ENCODE measurements at places on chromosomes 16 and 17.

DNA sequence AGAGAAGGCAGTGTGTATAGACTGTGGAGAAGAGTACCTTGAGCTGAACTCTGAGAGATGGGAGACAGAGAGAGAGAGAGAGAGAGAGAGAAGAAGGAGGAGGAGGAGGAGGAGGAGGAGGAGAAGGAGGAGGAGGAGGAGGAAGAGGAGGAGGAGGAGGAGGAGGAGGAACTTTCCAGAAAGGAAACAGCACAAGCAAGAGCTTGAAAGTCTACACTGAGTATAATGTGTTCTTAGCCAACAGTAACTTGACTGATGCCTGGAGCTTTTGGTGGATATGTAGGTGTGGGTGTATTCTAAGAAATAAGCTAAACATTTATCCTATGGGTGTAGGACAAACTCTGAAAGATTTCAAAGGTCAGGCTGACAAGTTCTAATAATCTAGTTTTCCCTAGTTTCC, 116.4 kb downstream of the SNX11 start:
- no peak for DNase-seq

- no peak for DNase-seq
Observed at GRCh38 chr16:85286066-85286831, 174.0 kb upstream of the CIBAR2 start.

DNA sequence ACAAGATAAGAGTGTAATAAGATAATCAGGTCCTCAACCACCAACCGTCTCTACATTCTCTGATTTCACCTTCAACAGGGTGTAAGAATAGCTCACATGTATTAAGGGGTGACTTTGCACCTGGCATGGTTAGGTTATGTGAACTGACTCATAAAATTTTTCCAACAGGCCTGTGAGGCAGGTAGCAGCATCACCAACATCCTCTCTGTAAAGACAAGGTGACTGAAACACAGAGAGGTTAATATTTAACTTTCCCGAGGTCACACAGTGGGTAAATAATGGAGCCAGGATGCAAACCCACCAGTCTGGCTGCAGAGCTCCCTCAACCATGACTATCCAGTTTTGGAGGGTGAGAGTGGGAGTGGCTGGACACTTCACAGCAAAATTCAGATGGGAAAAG, 317.2 kb downstream of the C16orf95 start:
- DNase-seq, result no peak

GRCh38 chr16:66508248-66508913, 41.5 kb downstream of the TK2 start:
- no peak for DNase-seq

DNA sequence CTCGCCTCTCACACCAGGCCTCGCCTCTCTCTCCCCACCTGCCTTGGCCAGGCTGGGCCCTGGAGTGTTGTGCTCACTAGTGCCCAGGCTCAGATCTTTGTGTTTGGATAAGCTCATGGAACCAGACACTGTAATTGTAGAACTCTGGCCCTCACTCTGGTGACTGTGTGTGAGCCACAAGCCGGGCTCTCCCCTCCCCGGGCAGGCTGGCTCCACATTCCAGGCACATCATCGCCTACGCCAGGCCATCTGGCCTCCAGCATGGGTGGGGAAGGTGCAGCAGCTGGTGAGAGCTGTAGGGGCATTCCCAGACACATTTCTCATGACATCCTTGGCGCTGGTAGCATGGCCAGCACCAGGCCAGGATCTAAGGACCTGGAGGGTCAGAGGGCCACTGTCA, 202.3 kb downstream of the RAB11FIP4 start:
- no peak for DNase-seq

DNA sequence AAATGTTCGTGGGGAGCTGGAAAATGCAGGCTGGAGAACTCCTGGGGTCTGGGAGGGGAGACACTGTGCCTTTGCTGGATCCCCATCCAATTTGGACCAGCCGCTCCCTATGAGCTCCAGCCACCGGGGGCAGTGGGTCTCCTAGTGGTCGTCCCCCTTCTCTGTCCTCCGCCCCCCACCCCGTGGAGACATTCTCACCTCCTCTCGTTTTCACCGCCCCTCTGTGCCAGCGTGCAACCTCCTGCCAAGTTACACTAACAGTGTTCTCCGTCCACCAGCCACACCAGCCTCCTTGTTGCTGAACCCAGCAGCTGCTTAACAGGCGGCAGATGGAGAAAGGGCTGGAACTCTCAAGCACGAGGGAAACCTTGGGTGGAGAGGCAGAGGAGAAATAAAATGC, 67.4 kb upstream of the SOX9 start:
- no peak for DNase-seq

GRCh38 chr17:7213895-7214299, 5.7 kb downstream of the DLG4 start:
- peak; percentile 69 for DNase-seq

GRCh38 chr16:22685459-22685830, 128.5 kb upstream of the HS3ST2 start:
- no peak for DNase-seq

DNA sequence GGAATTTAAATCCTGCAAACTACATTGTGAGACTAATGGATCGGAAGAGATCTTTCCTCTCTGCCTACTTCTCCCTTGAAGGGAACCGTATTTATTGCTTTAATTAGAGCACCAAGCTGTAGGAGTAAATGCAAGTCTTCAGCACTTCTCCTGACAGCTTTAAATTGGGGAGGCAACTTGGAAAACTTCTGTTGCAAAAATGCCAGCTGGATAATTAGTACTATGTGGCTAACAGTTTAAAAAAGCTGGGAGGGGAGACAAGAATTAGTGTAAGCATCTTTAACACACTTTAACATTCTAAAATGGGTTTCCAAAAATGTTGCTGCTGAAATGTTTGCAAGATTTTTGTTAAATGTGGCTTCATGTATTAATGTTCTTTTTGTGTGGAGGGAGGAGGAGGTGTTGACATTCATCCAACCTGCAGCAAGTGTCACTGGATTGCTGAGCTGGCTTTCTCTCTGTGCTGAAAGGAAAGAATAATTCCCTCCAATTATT, 108.5 kb downstream of the PCTP start:
- DNase-seq, result no peak

DNA sequence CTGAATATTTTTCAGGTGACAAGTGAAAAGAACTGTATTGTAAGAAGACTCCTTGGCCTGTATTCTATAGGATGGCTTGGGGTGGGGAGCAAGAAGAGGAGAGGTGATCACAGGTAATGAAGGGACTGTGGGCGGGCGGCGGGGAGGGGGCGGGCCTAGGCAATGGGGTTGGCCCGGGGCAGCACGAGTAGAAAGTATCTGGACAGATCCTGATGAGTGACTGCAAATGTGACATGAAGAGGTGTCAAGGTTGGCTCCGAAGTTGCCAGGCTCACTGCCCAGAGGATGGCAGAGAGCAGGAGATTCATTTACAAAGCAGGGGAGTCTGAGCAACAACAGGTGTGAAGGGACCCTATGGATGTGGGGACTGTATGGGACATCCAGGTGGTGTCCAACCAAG, 10.8 kb upstream of the G6PC1 start:
- DNase-seq, result no peak

All from suppressor macrophage treated with lipopolysaccharide for 1 hour (primary cell).